ENCODE measurements at places on chromosomes 3 and 15.
A peak's percentile ranks its signal among the peaks of the same experiment; 100 is the strongest.

DNA sequence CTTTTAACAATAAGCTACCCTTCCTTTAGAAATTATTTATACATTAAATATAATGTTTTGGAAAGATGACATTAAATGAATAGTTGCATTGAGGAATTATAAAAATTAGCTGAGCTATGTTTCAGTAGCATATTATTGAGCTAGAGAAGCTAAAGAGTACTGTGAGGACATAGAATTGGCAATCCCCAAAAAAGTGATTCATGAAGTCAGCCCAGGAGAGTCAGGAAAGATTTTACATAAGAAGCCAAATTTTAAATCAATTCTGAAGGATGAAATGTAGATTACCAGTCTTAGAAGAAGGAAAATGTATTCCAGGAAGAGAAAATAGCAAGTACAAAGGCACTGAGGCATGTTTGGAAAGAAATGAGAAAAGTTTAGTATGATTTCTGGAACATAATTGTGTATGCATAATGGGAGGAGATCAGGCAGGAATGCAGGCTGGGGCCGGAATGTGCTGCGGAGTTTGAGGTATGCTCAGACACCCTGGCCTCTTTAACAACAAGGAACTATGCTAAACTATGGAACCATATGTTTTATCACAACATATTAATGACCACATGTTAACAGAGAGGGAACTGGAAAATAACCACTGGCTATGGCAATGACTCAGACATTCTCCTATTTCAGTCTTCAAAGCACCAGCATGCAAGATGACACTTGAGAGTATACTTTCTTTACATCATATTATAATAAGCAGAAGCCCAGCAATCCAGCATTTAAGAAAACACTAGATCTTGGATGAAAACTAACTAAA, 103.3 kb upstream of the COL8A1 start:
- DNase-seq: no peak

DNA sequence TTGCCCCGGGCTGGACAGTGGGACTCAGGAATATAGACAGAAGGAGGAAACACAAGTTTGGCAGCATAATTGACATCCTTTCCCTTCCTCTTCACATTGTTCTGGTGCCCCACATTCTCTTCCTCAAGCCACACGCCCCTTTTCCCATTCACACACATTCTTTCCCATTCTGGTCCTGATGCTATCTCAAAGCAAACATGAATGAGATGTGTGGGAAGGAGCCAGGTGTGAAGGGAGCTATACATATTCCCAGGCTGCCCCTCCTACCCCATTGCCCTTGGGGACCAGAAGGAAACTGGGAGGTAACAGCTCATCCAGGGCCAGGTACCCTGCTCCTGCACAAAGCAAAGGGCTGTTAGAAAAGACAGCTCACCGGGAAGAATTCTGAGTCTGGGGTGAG, 23.4 kb upstream of the CLK3 start:
- DNase-seq: no peak

DNA sequence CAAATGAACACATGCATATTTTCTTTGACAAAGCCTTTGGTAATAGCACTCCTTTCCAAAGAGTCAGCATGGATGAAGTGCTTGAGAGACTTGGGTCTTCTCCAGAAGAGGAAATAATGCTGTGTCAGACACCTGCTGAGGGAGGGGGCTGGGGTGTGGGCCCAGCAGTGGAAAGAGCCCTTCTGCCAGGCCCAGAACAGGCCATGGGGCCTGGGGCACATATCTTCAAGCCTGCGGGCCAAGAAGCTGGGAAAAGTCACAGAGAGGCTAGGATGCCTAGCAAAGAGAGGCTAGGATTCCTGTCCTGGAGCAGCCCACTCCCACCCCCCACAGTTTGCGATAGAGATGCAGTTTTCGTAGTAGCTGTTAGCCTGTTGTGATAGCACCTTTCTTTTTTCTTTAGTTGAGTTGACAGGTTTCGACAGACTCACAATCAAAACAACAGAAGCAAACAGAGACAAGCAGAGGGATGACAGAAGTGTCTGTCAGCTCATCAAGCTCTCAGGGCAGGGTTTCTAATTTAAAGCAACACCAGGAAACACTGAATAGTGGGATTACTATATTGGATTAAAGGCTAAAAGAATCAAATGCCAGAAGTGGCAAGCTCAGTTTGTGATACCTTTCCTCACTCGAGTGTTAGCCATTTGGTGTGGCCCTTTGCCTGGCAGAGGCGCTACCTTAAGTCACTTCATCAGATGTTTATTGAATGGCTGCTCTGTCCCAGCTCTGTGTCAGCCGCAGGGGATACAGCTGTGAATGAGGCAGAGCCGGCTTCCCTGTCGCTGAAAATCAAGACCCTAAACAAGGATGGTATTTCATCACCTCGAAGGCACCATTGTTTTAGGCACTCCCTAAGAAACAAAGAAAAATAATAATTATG, 19.0 kb downstream of the CMTM7 start:
- DNase-seq: no peak

- DNase-seq: no peak
These were observed 610.6 kb upstream of the CFAP20DC start for GRCh38 chr3:59660376-59660775.

GRCh38 chr15:40280260-40281056, 2.4 kb downstream of the ANKRD63 start:
- DNase-seq: peak; percentile 72

- no peak for DNase-seq
These were observed 18.8 kb downstream of the CXCR6 start for GRCh38 chr3:45962033-45962432.

Measured in H9 (cell line).